ENCODE measurements at places on chromosomes 12 and 14.

- DNase-seq = no peak
These were observed 62.6 kb downstream of the ELK3 start for GRCh38 chr12:96256672-96257361.

DNA sequence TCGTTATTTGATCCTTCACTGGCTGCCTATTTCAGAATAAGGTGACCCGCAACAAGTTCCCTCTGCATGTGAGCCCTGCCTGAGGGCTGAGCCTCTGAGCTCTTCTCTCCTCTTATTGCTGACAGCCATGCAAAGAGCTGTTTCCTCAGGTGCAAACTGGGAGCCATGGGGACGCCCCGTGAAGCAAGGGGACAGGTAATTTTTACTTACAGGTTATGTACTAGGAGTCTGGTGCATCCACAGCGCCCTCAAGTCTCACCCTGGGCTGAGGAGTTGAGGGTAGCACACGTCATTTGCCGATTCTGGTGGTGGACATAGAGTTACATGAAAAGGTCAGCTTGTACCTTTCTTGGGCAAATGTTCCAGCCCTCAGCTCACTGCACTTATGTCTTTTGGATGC lies 26.1 kb upstream of the SERPINA6 start:
- DNase-seq = no peak

DNA sequence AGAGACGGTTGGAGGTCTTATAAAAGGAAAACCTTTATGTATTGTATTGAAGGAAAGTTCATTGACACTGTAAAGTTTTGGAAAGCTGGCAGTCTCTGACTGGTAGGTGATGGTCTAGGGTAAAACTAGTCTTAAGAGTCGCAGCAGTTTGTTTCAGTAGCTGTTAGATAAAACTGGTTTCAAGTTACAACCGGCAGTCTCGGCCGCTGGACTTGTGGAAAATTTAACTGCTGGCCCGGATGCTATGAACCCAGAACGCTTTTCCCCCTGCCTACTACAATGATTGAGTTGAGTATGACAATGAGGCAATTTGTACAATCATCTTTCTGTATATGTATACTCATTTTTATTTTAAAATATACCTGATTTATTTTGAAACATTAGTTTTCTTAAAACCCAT lies 1426.9 kb downstream of the AACS start:
- DNase-seq = no peak

GRCh38 chr12:73361156-73361863 lies 1089.1 kb downstream of the TRHDE start:
- DNase-seq = no peak

DNA sequence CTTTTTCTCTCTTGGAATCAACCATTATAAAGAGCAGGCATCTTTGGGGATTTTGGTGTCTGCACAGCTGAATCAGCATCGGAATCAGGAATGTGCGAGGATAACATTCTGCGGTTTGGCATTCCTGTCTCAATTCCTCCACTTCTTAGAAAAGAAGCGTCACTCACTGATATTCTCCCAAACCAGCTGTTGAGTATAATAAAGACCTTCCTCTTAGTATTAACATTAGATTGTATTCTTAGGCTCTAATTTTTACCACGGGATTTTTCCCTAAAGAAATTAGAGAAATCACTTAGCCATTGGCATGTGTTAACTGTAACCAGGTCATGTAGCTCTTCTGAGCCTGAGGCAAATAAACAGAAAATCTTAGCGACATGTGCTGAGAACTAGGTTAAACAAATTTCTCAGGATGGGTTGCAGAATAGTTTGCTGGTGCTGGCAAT lies 128.7 kb downstream of the TMX1 start:
- DNase-seq = peak; percentile 93

DNA sequence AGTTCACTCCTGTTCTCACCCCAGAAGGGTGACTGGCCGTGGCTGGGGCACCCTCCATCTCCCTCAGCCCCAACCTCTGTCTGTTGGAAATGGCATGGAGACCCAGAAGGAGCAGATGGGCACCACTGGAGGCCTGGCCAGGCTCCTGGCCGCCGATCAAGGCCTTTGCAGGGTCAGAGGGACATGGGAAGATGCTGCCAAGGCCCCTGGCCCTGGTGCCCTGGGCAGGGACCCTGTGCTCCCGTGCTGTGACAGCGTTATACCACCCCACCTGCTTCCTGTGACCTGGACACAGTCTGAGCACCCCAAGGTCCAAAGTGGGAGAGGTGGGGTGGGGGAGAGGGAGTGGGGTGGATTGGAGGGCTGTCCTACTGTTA lies 3.5 kb downstream of the INF2 start:
- DNase-seq = no peak

DNA sequence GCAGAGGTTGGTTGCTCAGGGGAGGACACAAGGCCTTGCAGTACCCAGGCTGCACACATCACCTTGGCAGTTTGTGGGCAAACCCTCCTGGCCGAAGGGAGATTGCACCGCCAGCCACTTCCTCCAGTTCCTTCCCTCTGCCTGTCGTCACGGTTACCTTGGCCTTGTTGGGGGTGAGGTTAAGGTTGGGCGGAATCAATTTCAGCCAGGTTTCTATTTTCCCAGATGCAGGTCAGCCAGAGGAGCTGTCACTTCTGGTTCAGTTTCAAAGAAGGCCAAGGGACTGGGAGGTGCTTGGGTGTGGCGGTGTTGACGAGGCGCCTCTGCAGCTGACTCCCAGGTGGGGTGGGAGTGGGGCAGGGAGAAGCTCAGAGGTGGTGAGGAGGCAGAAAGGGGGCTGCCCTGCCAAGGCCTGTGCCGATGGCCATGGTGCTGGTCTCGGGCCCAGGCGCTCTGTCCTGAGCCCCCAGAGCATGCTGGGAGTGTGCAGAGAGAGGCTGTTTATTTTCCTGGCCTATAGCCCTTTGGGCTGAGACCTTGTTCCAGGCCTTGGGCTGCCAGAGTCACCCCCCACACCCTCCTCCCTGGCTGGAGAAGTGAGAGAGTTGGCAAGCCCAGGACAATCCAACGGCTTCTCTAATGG lies 31.4 kb downstream of the JDP2 start:
- DNase-seq = no peak

DNA sequence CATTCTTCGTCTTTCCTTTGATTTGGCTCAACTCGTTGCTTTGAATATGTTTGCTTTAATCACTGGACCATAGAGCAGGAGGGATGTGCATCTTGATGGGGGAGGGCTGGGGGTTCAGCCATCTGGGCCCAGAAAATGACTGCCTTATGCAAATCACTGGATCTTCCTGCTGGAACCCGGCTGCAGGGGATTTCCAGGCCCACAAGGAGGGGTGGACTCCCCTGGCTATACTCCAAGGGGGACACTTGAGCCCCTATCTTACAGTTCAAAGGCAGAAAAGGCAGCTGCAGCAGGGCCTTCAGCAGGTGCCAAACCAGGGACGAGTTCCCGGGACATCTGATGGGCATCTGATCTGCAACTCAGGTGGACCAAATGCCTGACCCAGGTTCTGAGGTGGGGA lies 122.5 kb downstream of the DICER1 start:
- no peak for DNase-seq

DNA sequence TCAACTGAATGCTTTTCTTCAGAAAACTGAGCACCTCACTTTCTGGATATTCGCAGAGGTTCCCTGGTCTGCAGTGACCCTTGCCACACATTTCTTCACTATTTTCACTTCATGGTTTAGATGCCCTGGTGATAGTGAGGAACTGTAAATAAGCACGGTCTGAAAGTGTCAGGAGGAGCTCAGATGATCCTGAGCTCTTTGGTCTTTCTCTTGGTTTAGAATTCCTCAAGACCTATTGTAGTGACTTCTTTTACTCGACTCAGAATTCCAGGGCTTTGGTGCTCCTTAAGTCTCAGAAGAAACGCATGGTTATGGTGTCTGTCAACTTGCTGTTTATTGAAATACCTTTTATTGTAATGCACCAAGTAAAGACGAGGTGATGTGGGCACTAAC lies 84.0 kb downstream of the SAMD4A start:
- no peak for DNase-seq

- no peak for DNase-seq
These were observed 193.3 kb downstream of the PHLDA1 start for GRCh38 chr12:75838309-75838708.

GRCh38 chr14:75016815-75017214 lies 14.1 kb downstream of the EIF2B2 start:
- no peak for DNase-seq

Measured in EL (cell line).